ENCODE measurements at places on chromosomes 12 and 14.

GRCh38 chr14:50342221-50343078, 30.3 kb downstream of the DMAC2L start:
- DNase-seq = peak; percentile 4

- no peak for DNase-seq
These were observed 496.3 kb downstream of the NELL2 start for GRCh38 chr12:44379831-44380230.

GRCh38 chr14:105882626-105883025, 356.2 kb downstream of the TMEM121 start:
- no peak for DNase-seq

DNA sequence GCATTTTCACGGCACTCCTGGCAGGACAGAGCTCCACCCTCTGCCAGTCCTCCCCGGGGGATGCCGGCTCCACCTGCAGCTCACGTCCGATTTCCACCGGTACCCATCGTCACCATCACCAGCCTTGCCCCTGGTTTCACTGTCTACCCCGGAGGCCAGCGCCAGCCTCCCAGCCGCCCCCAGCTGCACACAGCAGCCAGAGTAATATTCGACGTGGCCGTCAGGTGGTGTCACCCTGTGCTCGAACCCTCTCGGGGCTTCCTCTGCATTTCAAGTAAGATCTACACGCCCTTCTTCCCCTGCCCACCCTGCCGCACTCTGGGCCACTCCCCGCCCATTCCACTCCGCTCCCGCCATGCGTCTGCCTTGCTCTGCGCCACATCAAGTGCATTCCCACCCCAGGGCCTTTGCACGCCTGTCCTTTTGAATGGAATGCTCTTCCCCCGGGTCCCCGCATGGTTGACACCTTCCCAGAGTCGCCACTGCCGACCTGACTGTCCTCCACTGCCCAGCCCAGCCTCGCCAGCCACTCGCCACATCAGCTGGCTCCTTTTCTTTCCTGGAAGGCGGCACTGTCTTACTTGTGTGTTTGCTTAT, 80.3 kb downstream of the ADGRD1 start:
- no peak for DNase-seq

- DNase-seq = no peak
These were observed 38.2 kb downstream of the SLC6A12 start for GRCh38 chr12:175759-176158.

DNA sequence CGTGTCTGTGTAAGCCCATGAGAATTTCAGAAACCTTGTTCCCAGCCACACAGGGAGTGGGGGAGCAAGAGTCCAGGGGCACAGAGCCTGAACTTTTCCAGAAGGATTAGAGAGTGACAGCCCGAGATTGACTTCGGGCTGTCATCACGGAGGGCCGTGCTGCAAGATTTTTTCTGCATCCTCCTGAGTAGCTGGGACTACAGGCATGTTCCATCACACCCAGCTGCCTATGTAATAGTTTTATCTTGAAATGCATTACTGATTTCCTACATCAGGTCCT, 14.4 kb downstream of the EVL start:
- no peak for DNase-seq

- DNase-seq = no peak
These were observed 16.1 kb upstream of the IFNG start for GRCh38 chr12:68175557-68176061.

DNA sequence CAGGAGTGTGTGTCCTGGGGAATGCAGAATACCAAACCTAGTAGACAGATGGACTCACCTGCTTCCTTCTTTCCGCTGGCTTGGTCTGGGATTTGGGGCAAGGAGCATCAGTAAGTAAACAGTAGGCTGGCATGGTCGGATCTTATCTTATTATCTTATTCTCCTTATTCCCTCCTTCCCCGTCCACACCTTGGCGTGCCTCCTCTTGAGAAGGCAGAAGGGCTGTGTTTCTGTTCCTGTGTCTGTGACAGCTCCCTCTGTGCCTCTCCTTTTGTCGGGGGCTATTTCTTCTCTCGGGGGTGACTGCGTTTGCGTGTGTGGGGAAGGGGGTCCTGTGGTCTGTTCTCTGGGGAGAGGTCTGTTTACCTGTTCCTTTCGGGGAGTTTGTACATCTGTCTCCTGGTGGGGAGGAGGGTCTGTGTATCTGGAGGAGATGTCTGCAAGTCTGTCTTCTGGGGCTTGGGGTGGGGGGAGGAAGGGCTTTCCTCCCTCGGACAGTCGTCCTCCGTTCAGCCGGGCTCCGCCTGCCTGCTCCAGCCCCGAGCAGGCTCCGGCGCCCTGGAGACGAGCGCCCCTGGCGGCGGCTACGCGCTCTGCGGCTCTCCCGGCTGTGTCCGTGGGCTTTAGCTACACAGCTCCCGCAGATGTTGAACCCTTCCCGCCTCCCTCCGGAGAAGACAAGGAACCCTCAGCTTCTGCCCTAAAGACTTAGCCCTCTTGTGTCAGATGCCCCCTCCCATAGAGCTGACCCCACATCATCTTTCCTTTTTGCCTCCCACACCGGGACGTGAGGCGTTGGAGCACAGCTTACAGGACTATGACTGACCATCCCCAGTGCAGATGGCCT, 4.4 kb downstream of the KRT86 start:
- DNase-seq = peak; percentile 22

DNA sequence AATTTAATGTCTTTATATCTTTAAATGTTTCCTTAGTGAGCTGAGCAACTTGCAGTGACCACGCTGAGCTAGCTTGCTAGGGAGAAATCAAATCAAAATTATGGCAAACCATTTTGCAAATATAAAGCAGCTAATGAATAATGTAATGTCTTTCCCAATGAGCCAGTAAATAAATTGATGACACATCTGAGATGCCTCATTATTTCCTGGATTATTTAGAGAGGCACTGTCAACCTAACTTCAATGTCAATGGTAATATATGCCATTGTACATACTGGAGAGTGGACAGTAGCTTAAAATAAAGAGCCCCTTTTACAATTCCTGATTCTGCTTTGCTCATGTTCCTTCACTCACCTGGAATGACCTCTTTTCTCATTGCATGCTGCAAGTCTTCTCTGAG, 182.6 kb downstream of the PHLDA1 start:
- no peak for DNase-seq

Measured in NCI-H526 treated with DMSO at 0.1 percent for 48 hours (cell line).